PC-9 (cell line): ENCODE measurements at places on chromosomes 7 and 10. TPM values are rescaled to one million over a fixed set of nuclear protein-coding genes. Genes with fewer than 3 reads are reported as not detected.

Gene KIAA1217
- total RNA-seq = 26.2 and 41.1 TPM in 2 replicates

Gene CCZ1
- total RNA-seq = 54.3 and 81.7 TPM in 2 replicates

Gene AOC1
- 11.4 and 13.1 TPM in 2 replicates for total RNA-seq

Gene SPDYE17
- not detected in 2 replicates for total RNA-seq

Gene GPR15LG
- not detected in 2 replicates for total RNA-seq

Gene PON3
- total RNA-seq = 0.85 and 1.5 TPM in 2 replicates

Gene GPR146
- total RNA-seq = 3.4 and 4.3 TPM in 2 replicates

Gene UBN2
- 20.3 and 34.1 TPM in 2 replicates for total RNA-seq

Gene AOAH
- not detected in 2 replicates for total RNA-seq

Gene NXPH1
- total RNA-seq = not detected in 2 replicates

Gene MTPN
- 181 and 212 TPM in 2 replicates for total RNA-seq

Gene MGAM2
- not detected in 2 replicates for total RNA-seq

Gene MTURN
- total RNA-seq = 21.6 and 23.1 TPM in 2 replicates
